Stimulated activated CD8-positive, alpha-beta memory T cell treated with anti-CD3 and anti-CD28 coated beads, Interleukin-15, amount 100 ng/mL, for 24 hours (primary cell): ENCODE measurements at places on chromosomes 7 and 10.
A peak's percentile ranks its signal among the peaks of the same experiment; 100 is the strongest.

GRCh38 chr10:61784354-61785133, 117.0 kb upstream of the ARID5B start:
- DNase-seq, result no peak

- DNase-seq, result no peak
Measured at GRCh38 chr10:122567056-122567660, 6.6 kb downstream of the DMBT1 start.

DNA sequence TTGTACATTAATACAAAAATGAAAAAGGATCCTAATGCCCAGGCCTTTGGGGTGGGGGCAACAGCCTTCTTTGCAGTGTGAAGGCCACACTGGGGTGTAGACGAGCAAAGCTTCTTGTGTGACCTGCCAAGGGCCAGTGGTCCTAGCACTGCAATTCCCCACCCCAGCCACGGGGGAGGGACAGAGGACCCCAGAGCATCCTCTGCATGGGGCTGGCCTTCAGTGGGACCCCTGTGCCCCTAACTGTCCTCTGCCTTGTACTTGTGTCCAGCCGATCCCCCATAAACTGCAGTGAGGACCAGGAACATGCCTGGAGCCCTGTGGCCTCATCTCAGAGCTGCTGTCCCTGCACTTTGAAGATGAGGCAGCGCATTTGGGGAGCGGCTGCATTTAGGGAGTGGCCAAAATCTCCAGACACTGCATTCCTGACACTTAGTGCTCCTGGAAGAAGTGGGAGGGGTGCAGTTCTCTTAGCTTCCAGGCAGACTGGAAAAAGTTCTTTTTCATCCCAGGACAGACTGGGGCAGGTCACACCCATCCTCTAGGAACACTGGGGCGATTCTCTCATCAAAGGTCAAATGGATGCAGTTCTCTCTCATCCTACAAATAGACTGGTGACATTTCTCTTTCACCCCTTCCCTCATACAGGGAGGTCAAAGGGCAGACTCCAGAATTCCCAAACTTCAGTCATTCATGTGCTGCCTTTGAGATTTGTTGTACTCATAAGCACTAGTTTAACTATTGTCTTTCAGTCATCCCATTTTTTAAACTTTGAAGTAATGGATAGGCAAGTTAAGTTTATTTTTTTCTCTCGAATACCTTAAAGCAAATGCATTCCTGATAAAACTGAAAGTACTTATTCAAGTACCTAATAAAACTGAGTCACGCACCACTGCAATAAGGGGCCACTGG, 922 bp upstream of the MYO1G start:
- no peak for DNase-seq

DNA sequence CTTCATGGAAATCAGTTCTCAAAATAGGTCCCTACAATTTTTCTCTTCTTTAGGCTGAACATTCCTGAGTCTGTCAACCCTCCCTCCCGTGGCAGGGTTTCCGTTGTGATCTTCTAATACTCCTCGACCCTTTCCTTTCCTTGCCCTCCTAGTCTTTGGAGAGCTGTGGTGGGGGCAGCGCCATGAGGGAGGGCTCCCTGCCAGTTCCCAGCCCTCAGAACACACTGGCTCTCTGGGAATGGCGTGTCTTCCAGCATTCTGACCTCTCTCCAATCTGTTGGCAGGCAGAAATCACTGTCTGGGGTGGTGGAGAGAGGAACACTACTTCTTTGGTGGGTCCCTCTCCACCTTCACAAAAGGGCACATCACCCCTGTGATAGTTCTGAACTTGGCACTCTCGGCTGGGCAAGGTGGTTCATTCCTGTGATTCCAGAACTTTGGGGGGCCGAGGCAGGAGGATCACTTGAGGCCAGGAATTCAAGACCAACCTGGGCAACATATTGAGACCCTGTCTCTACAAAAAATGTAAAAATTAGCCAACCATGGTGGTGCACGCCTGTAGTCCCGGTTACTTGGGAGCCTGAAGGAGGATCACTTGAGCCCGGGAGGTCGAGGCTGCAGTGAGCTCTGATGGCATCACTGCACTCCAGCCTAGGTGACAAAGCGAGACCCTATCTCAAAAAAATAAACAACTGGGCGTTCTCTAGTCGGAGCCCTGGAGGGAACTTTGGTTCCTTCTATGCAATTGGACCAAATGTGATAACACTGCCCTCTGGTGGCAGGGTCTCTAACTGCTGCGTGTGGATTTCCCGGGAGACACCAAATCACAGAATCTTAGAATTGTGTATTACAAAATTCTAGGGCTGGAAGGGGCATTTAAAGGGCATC, 13.1 kb upstream of the ARPC1A start:
- DNase-seq, result peak; percentile 39

- DNase-seq, result no peak
Measured at GRCh38 chr10:78284381-78284780, 250.7 kb downstream of the RPS24 start.

GRCh38 chr7:36276428-36277248, 113.0 kb upstream of the ANLN start:
- no peak for DNase-seq

DNA sequence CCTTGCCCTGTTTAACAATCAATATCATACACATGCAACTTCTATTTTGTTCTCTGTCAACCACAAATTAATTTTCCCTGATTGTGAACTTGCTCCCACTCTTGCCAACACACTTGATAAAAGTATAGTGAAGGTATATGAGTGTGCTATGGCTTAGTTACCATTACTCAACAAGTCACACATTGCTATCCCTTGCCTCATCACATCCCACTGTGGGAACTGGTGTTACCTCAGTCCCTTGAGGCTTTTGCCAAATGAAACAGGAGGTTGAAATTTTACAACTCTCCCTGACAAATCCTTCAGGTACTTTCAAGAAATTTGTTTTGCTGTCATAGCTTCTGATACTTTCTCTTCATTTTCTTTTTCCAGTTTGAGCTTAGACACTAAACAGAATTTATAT, 472.5 kb upstream of the SEMA3D start:
- DNase-seq, result no peak

DNA sequence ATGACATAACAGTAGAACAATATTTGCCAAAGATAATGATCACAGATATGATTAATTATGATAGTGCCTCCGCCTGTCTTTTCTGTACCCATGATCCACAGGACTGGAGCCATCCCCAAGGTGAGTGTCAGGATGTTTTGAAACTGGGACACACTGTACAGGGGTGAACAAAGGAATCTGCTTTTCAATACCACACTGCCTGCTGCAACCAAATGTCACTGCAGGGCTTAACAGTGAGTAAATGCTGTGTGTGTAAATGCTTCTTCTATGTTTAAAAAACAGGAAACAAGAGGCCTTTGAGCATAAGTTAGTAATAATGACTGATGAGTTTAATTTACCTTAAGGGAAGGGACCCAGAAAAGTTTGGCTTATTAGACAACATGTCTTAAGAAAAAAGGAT, 65.2 kb downstream of the HBP1 start:
- DNase-seq, result no peak

DNA sequence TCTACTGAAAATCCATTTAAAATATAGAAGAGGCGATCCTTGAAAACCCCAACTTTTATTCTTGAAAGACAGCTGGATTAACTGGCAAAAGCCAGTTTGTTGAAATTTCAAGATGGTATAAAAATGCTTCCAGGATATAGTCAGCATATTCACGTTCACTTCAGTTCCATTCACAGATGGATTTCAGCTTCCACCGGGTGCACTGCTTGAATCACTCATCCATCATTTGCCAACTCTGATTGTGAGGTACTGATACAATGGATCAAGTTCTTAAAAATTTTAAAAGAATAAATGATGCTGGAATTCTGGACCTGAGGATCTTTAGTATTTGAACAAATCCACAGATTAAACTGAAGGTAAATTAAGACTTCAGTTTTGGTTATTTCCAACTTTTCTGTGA, 2.4 kb downstream of the PURB start:
- DNase-seq, result no peak

DNA sequence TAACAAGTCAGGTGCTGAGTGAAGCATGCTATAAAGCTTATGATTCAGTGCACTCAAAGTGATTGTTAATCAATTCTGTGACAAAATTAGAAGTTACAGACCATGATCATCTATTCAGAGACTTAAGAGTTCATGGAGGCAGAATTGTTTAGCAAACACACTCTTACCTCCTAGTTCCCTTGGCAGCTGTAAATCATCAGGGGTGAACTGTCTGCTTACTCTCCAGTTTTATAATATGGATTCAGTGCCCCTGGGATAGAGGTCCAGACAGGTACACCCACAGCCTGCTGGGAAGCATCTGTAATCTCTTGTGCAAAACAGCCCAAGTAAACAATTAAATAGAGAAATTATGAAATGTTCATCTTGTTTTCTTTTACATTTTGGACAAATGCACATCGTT, 835.0 kb upstream of the COBL start:
- DNase-seq, result no peak

- no peak for DNase-seq
Measured at GRCh38 chr10:59517996-59518395, 155.6 kb upstream of the FAM13C start.

- DNase-seq, result no peak
Measured at GRCh38 chr10:44958196-44958897, 1.3 kb upstream of the RASSF4 start.

DNA sequence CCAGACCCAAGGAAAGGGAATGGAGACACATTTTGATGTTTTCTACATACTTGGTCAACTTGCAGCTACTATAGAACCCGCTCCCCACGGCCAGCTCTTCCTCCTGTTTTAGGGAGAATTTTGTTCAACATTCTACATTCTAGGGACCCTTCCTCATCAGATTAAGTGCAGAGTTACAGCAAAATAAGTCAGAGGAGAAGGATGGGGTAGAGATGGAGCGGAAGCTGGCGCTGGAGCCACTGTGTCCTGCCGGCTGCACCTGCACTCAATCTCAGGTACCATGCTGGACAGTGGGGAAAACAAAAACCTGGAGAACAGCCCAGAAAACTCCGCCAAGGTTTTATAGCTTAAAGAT, 79.4 kb upstream of the EN2 start:
- DNase-seq, result no peak

GRCh38 chr10:22753786-22754185, 39.4 kb upstream of the PIP4K2A start:
- no peak for DNase-seq

DNA sequence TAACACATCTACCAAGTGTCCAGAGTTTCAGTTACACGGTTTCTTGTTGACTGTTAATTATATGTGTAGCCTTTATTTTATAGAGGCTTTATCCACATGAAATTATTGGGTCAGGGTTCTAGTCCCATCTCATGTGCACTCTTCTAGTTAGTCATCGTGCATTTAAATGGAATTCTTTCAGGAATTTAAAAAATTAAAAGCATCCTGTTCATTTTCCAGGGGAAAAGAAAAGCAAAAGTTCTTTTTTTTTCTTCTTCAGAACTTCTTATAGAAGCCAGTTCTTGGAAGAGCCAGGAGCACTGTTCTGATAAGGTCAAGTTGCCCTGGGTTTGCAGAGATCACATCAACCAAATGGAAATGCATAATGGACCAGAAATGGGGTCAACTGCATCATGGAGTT, 324.7 kb downstream of the INHBA start:
- no peak for DNase-seq

GRCh38 chr10:100761191-100761590, 15.8 kb downstream of the PAX2 start:
- no peak for DNase-seq

GRCh38 chr7:93715234-93715633, 140.7 kb upstream of the CALCR start:
- DNase-seq, result no peak

- no peak for DNase-seq
Measured at GRCh38 chr10:58771863-58772262, 259.2 kb downstream of the BICC1 start.

- no peak for DNase-seq
Measured at GRCh38 chr7:74104702-74105101, 21.1 kb downstream of the LIMK1 start.

DNA sequence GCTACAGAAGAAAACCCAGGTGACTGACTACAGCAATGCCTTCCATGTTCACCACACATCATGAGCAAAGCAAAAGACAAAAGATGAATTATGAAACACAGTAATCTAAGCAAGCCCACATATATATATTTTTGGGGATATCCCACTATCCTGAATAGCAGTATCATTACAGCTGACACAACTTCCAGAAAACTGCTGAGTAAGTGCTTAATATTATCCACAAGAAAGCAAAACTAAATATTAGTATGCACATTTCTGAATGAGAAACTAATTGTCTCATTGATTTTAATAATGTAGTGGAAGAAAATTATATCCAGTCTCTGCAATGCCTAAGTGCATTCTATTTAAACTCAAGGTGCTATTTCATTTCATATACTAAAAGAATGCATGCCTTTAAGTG, 14.5 kb upstream of the SLC35G1 start:
- no peak for DNase-seq

DNA sequence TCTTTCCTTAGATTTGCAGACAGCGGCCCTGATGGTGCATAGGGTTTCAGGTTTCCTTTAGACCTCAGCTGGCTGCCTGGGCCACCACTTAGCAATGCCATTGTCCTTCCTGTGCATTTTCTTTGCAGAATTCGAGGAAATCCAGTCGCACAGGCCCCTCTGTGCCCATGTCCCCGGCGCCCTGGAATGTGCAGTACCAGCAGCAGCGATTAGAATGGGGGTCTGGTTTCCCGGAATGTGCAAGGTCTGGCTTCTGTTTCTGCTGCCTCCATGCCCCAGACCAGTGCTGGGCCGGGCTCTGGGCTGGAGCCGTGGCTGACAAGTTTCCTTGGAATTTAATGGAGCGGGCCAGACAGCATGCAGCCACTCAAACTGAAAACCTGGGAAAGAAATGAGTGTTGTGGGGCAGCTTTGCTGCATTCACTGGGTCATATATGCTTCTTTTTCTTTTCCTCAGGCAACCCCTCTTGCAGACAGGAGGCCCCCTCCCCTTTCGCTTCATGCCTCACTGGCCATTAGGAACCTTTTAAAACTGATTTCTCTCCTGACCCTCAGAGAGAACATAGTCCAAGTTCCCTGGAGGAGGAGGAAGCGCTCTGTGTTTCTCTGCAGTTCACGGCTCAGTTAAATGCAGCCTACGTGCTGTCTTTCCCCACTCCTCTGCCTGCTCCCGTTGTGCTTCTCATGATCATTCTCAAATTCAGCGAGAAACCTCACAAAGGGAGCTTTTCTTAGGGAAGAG, 14.4 kb downstream of the HTRA1 start:
- no peak for DNase-seq

DNA sequence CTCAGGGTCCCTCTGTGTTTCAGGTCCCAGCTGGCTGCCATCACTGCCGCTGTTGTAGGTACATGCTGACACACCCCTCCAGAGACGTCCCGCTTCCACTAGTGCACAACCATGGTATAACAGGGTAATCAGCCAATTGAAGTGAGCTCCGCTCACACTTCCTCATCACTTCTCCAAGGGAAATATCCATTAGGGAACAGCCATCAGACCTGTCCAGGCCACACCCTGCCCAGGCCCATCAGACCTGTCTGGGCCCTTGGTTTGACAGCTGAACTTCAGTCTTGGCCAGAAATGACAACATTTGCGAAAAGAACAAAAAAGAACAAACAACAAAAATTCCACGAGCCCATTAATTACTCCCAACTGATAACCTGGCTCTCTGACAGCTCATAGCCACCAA, 11.0 kb upstream of the MYH16 start:
- no peak for DNase-seq

- DNase-seq, result no peak
Measured at GRCh38 chr10:77643795-77644468, 6.3 kb upstream of the KCNMA1 start.
